ENCODE measurements at places on chromosomes 7 and 10.

DNA sequence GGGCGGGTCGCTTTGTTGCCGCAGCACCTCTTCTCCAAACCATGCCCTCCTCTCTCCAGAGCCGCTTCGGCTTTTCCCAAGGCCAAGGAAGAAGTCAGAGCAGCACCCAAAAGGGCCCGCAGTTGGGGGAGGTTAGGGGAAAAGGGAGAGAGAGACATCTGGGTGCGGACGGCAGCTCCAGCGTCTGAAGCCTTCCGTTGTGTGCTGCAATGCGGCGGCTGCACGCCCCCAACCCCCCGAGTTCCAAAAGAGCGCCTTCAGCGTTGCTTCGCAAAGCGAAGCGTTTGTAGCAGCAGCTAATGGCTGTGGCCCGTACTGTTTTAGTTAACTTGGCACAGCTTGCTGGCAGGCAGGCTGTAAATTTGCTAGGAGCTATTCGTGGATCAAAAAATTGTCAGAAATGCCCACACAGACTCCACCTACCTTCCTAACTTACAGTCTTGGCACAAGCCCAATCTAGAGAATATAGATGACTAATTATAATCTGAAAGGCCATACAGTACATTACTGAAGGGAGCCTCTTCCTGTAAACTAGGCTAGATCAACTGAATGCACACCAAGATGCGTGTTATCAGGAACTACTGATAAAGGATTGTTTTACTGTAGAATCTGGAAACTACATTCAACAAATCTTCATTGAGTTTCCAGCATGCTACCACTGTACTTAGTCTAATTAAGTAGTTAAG lies 1.1 kb upstream of the KBTBD2 start:
- H3K36me3 ChIP-seq: peaks cover 2% of the 10 kb centered on the region
- H3K4me3 ChIP-seq: peak overlapping the region; percentile 85
- H3K4me1 ChIP-seq: peaks cover 13% of the 10 kb centered on the region
- no peaks in the 10 kb centered on the region for H3K27me3 ChIP-seq

DNA sequence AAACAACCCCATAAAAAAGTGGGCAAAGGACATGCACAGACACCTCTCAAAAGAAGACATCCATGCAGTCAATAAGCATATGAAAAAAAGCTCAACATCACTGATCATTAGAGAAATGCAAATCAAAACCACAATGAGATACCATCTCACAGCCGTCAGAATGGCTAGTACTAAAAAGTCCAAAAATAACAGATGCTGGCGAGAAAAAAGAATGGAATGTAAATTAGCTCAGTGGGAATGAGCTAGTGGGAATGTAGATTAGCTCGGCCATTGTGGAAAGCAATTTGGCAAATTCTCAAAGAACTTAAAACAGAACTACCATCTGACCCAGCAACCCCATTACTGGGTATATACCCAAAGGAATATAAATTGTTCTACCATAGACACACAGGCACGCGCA lies 287.0 kb downstream of the WDR37 start:
- H3K36me3 ChIP-seq: no peaks in the 10 kb centered on the region
- no peak overlapping the region for H3K4me3 ChIP-seq
- no peak overlapping the region for H3K27ac ChIP-seq
- no peak for DNase-seq
- no peaks in the 10 kb centered on the region for H3K27me3 ChIP-seq

DNA sequence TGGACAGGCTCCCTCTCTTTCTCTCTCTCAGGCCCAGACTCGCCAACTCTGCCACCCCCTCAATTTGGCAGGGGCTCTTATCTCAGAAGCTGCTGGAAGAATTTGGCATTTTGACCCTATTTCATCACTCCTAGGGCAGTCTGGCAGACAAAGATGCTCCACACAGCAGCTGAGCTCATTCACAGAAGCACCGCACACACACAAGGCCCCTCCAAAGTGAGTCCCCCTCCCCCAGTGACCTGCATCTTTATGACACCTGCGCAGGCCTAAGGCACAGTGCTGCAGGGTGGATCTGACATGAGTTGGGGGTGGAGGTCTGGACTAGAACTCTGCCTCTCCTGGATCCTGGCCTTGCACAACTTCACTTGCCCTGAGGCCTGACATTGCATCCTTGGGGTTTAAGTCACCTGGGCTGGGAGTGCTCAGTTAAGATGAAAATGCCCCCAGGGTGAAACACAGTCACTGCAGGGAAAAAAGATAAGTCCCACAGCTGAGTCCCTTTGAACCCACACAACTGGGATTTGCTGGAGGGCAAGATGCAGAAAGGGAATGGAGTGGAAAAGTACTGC lies 41.1 kb upstream of the DUSP5 start:
- H3K4me1 ChIP-seq: no peaks in the 10 kb centered on the region
- no peaks in the 10 kb centered on the region for H3K36me3 ChIP-seq
- peak; percentile 41 for DNase-seq
- no peaks in the 10 kb centered on the region for H3K27me3 ChIP-seq
- H3K27ac ChIP-seq: no peak overlapping the region

DNA sequence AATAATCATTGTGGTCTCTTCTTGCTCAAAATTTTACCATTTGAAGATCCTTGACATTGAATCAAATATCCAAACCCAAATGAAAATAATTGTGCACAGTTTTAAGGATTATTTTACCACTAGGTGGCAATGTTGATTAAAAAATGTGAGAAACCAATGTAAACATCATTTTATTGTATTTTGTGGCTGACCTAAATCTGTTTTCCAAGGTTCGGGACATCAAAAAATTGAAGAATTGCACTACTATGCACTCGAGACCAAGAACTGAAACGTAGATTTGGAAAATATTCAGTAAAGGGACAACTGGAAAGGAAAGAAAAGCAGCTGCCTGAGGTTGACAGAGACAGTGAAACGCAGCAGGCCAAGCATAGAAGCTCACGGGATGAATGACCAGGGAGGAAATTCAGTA lies 259.3 kb downstream of the SNX13 start:
- no peaks in the 10 kb centered on the region for H3K36me3 ChIP-seq
- DNase-seq: no peak
- H3K27me3 ChIP-seq: no peaks in the 10 kb centered on the region

- H3K4me1 ChIP-seq: no peaks in the 10 kb centered on the region
- no peak overlapping the region for H3K27ac ChIP-seq
- H3K27me3 ChIP-seq: no peaks in the 10 kb centered on the region
- H3K4me3 ChIP-seq: no peak overlapping the region
- DNase-seq: peak; percentile 87
Measured at GRCh38 chr7:4931943-4932342, 27.0 kb downstream of the MMD2 start.

GRCh38 chr7:135291809-135292253 lies 58.2 kb downstream of the STRA8 start:
- H3K27me3 ChIP-seq: no peaks in the 10 kb centered on the region
- no peaks in the 10 kb centered on the region for H3K4me1 ChIP-seq
- DNase-seq: no peak
- H3K36me3 ChIP-seq: no peaks in the 10 kb centered on the region
- H3K27ac ChIP-seq: no peak overlapping the region

DNA sequence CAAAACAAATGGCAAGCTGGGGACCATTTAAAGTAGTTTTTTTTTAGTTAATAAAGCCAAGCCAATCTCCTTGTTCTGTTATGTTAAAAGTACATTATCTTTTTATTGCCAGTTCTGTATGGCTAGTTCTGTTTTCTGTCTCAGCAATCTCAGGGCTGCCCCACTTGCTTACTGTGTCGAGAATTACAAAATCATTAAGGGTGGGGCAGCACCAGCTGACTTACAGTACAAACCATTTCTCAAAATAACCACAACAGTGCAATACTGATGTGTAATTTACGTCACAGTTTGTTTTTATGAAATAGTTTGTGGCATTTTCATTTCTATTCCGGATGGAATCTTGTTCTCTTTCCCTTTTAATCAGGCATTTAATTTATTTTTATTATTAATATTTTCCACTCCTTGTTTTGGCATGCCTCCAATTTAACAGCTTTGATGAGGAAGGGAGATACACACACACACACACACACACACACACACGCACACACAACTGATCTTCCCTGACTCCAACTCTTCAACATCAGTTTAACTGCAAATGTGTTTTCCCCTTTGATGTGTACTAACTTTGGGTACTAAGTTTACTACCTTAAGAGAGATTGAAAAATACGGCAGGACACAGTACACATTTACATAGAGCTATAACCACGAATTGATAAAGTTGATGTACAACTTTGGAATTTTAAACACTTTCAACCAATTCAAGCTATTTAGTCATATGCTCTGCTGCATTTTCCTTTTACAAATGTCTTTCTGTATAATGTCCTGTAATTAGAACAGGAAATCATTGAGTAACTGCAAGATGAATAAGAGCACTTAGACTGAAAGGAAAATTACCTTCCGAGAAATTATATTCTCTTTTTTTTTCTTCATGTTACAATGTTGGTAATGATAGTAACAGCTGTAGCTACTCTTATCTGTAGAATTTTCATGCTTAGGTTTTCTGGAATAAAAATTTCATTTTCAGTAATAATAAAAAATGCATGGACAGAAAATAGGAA lies 91.5 kb downstream of the ARID5B start:
- no peaks in the 10 kb centered on the region for H3K27me3 ChIP-seq
- no peak overlapping the region for H3K27ac ChIP-seq
- no peaks in the 10 kb centered on the region for H3K36me3 ChIP-seq
- DNase-seq: no peak
- H3K4me3 ChIP-seq: no peak overlapping the region
- H3K4me1 ChIP-seq: no peaks in the 10 kb centered on the region

DNA sequence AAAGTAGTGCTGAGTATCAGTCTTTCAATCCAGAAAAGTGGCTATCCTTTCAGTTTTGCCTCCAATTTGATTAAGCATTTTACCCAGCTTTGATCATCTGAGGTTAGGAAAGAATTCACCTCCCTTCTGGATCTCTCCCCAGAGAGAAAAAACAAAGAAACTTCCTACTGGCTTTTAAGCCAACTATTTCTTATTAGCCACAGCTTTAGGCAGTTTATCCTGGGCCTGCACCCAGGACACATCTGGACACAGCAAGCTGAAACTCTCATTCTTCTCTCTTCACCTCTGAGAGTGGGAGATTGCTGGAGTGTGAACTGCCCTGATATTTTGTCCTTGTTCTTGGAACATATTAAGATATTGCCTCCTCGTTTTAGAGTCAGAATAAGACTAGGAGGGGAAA lies 43.5 kb upstream of the LSM8 start:
- H3K4me1 ChIP-seq: no peaks in the 10 kb centered on the region
- no peaks in the 10 kb centered on the region for H3K36me3 ChIP-seq
- no peak for DNase-seq
- H3K4me3 ChIP-seq: no peak overlapping the region

GRCh38 chr7:80151274-80151665 lies 16.6 kb downstream of the GNAI1 start:
- no peak overlapping the region for H3K27ac ChIP-seq
- DNase-seq: no peak
- H3K27me3 ChIP-seq: no peaks in the 10 kb centered on the region
- no peak overlapping the region for H3K4me3 ChIP-seq
- H3K36me3 ChIP-seq: no peaks in the 10 kb centered on the region
- H3K4me1 ChIP-seq: no peaks in the 10 kb centered on the region

DNA sequence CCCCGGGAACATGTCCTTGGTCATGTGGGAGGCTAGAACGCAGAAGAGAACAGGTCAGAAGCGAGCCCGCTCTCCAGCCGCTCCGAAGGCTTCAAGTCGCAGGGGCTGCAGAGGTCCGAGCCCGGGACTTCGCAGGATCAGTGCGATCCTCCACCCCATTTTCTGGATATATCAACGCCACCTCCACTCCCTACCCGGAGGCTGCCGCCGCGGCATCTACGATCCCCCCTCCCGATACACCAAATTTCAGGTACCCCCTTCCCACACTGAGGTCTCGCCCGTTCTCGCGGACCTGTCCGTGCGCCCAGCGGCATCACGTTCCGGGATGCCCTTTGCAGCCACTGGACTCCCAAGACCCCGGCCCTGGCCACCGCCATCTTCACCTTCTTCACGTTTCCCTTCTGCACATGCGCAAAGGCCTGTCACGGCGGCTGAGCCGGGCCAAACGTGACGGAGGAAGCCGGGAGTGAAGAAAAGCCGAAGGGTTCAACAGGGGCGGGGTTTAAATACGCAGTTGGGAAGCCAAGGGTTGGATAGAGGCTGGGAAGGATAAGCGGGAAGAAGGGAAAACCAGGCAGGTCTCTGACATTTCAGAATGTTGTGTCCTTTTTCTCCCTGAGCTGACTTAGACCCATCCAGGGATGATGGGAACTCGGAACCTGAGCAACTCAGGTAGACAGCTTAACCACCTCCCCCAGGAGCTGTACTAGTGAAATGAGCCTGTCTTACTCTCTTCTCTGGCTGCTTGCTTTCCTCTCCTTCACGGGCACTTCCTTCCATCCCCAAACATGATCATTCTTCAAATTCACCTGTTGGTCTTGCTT lies at the start of gene NDUFB8:
NDUFB8 (minus strand) TSS at position 397 of the 824 bp plus-strand sequence; CDS start at position 377, 20 bp downstream.
- H3K4me1 ChIP-seq: no peaks in the 10 kb centered on the region
- H3K27me3 ChIP-seq: no peaks in the 10 kb centered on the region
- peaks cover 28% of the 10 kb centered on the region for H3K36me3 ChIP-seq
- no peak within 1 kb of the TSS for H3K27ac ChIP-seq
- peak; percentile 97 for DNase-seq

DNA sequence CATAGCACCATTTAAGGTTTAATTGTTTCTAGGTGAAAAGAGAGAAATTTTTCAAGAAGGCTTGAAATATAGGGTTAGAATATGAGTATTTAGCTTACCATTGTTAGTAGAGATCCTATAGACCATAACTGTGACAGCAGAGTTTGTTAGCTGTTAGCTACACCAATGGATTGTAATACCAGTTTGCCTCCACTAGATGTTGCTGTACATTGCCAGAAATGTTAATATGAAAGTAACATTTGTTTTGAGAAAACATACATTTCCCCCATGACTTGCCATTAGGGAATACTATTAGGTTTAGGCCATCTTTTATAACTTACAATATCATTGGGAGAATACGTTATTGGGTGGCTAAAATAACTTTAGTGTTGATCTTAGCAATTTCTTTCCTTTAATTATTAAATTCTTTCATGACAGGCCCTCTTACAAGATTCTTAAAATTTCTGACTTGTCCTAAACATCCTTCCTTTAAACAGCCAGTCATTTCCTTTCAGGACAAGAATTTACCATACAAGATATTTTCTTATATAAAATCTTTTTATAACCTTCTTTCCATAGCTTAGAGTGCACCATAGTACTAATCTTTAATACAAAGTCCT lies 39.5 kb downstream of the ZNF117 start:
- DNase-seq: no peak
- no peak overlapping the region for H3K27ac ChIP-seq
- H3K4me3 ChIP-seq: no peak overlapping the region

DNA sequence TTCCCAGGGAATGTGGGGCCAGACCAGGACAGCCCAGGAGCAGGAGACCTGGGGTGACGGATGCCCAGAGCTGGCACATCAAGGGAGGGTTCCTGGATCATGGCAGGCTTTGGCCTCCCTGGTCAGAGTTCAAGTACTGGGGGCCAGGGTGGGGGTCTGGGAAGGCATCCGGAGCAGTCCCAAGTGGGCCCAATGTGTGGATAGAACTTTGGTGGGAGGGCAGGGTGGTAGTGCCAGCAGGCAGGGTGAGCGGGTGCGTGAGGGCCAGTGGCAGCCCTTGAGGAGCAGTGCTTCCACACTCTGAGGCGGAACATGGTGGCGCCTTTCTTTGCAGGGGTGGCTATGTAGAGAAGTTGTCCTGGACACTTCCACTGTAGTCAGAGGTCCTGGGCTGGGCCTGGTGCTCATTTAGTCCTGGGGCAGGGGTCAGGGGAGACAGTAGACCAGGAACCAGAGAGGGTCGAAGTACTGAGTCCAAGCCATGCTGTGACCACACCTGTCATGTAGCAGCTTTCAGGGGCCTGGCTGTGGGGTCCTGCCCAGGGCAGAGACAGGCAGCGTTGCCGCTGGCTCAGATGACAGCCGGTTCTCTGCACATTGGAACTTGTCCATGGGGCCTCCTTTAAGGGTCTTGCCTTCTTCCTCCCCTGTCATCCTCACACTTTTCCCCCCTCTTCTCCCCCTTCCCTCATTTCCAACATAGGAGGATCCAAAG lies 22.2 kb upstream of the CSGALNACT2 start:
- H3K27ac ChIP-seq: no peak overlapping the region
- no peaks in the 10 kb centered on the region for H3K4me1 ChIP-seq
- H3K27me3 ChIP-seq: no peaks in the 10 kb centered on the region
- H3K4me3 ChIP-seq: no peak overlapping the region
- no peak for DNase-seq

Measured in endodermal cell (in vitro differentiated cells).